ENCODE measurements at places on chromosomes 16 and 17.

DNA sequence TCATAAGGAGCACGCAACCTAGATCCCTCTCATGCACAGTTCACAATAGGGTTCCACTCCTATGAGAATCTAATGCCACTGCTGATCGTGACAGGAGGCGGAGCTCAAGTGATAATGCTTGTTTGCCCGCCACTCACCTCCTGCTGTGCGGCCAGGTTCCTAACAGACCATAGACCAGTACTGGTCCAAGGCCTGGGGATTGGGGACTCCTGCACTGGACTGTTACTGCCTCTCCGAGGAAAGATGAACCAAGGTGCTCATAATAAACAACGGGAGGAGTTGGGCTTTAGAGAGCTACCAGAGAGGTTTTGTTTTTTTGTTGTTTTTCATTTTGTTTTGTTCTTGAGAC is 58.2 kb downstream of the TK2 start:
- H3K27ac ChIP-seq = no peak overlapping the region
- H3K36me3 ChIP-seq = no peaks in the 10 kb centered on the region
- no peak overlapping the region for H3K4me3 ChIP-seq
- ATAC-seq = no peak
- no peaks in the 10 kb centered on the region for H3K27me3 ChIP-seq

GRCh38 chr17:33647956-33648355 is 354.9 kb upstream of the ASIC2 start:
- H3K27me3 ChIP-seq = peaks cover 27% of the 10 kb centered on the region
- H3K36me3 ChIP-seq = no peaks in the 10 kb centered on the region
- ATAC-seq = no peak
- H3K4me3 ChIP-seq = no peak overlapping the region
- no peak overlapping the region for H3K27ac ChIP-seq
- H3K4me1 ChIP-seq = no peaks in the 10 kb centered on the region

DNA sequence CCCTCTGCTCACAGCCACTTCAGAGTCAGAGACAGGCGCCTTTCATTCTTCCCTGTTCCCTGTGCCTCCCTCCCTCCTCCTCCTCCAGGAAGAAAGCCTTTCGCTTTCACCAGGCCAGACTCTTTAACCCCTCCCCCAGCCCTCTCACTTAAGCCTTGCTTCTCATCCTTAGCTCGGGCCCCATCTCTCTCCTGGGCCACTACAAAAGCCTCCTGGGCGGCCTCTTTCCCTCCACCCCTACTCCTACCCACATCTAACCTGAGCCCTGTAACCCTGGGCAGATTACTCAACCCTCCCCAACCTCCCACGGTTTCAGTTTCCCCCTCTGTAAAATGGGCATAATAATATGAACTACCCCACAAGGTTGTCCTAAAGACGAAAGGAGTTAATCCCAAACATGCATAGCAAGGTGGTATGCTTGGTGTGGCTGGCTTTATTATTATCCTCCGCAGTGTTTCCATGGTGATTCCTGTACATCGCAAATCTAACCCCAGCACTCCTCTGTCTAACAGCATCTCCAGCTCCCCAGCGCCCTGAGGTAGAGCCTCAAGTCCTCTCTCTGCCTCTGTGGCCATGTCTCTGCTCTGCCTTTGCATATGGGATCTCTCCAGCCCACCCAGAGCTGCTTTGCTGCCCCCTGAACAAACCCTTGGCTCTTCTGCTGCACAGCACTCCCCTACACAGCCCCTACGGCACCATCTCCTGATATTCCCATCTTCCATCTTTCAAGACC is 17.7 kb downstream of the PIMREG start:
- peak overlapping the region; percentile 23 for H3K27ac ChIP-seq
- H3K27me3 ChIP-seq = peaks cover 14% of the 10 kb centered on the region
- no peaks in the 10 kb centered on the region for H3K36me3 ChIP-seq
- ATAC-seq = peak; percentile 90
- H3K4me3 ChIP-seq = no peak overlapping the region

DNA sequence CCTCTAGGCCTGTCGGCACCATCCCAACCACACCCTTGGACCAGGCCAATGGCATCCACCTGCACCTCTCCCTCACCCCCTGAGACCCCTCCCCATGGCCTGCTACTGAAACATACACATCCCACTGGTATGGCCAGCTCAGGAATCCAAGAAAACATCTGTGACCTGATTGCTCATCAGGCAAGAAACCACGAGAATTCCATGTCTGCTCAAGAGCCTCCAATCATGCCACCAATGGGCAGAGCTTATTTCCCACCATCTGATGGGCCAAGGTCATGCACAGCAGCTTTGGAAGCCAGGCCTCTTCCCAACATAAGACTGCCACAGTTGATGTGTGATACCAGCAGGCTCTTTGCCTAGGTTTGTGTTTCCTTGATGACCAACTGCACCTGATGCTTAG is 190.1 kb downstream of the C16orf78 start:
- H3K4me3 ChIP-seq = no peak overlapping the region
- H3K27me3 ChIP-seq = no peaks in the 10 kb centered on the region
- H3K36me3 ChIP-seq = no peaks in the 10 kb centered on the region
- H3K27ac ChIP-seq = no peak overlapping the region
- ATAC-seq = no peak
- no peaks in the 10 kb centered on the region for H3K4me1 ChIP-seq

DNA sequence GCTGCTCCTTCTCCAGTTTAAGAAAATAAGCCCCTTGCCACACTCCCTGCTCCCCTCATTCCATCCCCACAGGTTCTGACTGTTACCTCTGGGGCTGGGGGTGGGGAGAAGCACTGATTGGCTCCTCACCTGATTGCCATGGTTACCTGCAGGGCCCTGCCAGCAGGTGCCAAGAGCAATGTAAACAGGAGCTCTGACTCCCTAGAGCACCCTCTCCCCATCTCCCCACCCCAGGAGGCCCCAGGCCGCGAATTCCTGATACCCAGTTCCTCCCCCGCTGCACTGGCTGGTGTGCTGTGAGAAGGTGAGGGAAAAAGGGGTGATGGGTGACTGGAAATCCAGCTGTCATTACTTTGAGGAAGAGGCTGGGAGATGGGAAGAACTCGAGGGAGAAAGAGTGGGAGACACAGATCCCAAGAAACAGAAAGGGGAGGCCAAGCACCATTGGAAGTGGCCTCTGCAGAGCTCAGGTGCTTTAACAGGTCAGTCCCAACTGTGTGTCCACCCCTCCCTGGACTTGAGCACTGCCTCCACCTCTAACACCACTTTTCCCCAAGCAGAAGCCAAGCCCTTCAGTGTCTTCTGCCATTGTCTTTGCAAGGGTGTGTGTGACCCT is 4.5 kb downstream of the PCGF2 start:
- no peak for ATAC-seq
- peaks cover 19% of the 10 kb centered on the region for H3K27me3 ChIP-seq

GRCh38 chr17:55730380-55730779 is 7.7 kb upstream of the TMEM100 start:
- no peaks in the 10 kb centered on the region for H3K36me3 ChIP-seq
- H3K27me3 ChIP-seq = peaks cover 46% of the 10 kb centered on the region
- H3K4me1 ChIP-seq = peaks cover 19% of the 10 kb centered on the region
- no peak overlapping the region for H3K27ac ChIP-seq
- ATAC-seq = no peak

DNA sequence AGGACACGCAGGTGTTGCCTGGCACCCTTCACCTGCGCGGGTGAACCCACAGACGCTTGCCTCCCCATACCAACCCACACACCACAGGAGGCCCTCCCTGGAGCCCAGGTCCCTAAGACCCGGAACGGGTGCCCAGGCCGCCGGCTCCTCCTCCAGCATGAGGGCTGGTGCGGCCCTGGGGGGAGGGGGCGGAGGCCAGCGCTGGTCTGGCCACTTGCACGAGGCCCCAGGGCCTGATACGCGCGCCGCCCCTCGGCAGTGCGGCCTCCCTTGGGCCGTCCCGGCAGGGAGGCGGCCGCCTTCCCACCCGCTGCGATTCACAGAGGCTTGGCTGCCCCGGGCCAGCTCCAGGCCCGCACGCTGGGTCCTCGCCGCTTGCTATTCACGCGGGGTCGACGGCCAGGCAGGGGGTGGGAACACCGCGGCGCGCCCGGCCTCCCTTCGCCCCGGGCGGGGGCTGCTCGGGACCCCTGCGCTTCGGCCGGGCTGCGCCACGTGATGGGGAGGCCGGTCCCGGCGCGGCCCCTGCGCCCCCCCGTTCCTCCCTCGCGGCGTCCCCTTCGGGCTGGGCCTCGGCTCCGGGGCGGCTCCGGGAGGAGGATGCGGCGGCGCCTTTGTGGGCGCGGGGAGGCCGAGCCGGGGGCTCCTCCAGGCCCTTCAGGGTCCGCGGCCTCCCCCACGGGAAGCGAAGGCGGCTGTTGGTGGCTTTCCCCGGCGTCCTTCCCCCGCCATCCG is 685 bp downstream of the FASN start:
- no peaks in the 10 kb centered on the region for H3K4me1 ChIP-seq
- no peaks in the 10 kb centered on the region for H3K27me3 ChIP-seq
- peaks cover 25% of the 10 kb centered on the region for H3K36me3 ChIP-seq
- no peak for ATAC-seq

GRCh38 chr16:65309354-65309753 is 187.5 kb upstream of the CDH11 start:
- no peak for ATAC-seq
- H3K4me1 ChIP-seq = no peaks in the 10 kb centered on the region
- H3K36me3 ChIP-seq = no peaks in the 10 kb centered on the region
- H3K27ac ChIP-seq = no peak overlapping the region
- H3K4me3 ChIP-seq = no peak overlapping the region
- H3K27me3 ChIP-seq = no peaks in the 10 kb centered on the region

GRCh38 chr16:31250782-31251384 is 8.9 kb upstream of the ITGAM start:
- peak; percentile 57 for ATAC-seq
- peaks cover 18% of the 10 kb centered on the region for H3K4me1 ChIP-seq
- H3K27ac ChIP-seq = peak overlapping the region; percentile 29
- H3K27me3 ChIP-seq = no peaks in the 10 kb centered on the region
- no peaks in the 10 kb centered on the region for H3K36me3 ChIP-seq

Data from activated T-helper 17 cell treated with anti-CD3 and anti-CD28 coated beads, Interleukin-2, amount 50 U/mL, for 72 hours (primary cell).